Endothelial cell of umbilical vein (primary cell): ENCODE measurements at places on chromosomes 3 and 15. TPM values are rescaled to one million over a fixed set of nuclear protein-coding genes. Genes with fewer than 3 reads are reported as not detected.
A peak's percentile ranks its signal among the peaks of the same experiment; 100 is the strongest.

The PPP1R14D gene
- not detected in 2 replicates for polyA plus RNA-seq

The CADM2 gene
- polyA plus RNA-seq: not detected in 2 replicates

The DNAJA4 gene
- 15.4 and 17.3 TPM in 2 replicates for polyA plus RNA-seq

The MEX3B gene
- 11.0 and 13.3 TPM in 2 replicates for polyA plus RNA-seq

The SEMA3B gene
- 1.2 and 1.4 TPM in 2 replicates for polyA plus RNA-seq

The GP9 gene
- polyA plus RNA-seq: not detected in 2 replicates

The AGBL1 gene
- polyA plus RNA-seq: not detected in 2 replicates

GRCh38 chr3:50340147-50340447 lies 539 bp downstream of the RASSF1 start:
- no peak for DNase-seq

- peak; percentile 95 for DNase-seq
Measured at GRCh38 chr3:107987036-107987939, 103.5 kb downstream of the CD47 start.

GRCh38 chr3:113166719-113167492 lies 44.5 kb upstream of the BOC start:
- no peak for DNase-seq

GRCh38 chr3:115186351-115187148 lies 39.5 kb upstream of the ZBTB20 start:
- no peak for DNase-seq

- DNase-seq: peak; percentile 87
Measured at GRCh38 chr15:47717036-47717612, at the start of gene SEMA6D. Gene SEMA6D (plus strand): TSS chr15:47717505. CDS start chr15:47759799, 42,294 bp downstream.

- peak; percentile 89 for DNase-seq
Measured at GRCh38 chr15:62165104-62165792, at the start of gene C2CD4B. Gene C2CD4B (minus strand): TSS chr15:62165285. CDS start chr15:62164984, 301 bp downstream.

GRCh38 chr15:67833710-67834511 lies 5.9 kb downstream of the RNU6-1 start:
- peak; percentile 47 for DNase-seq

DNA sequence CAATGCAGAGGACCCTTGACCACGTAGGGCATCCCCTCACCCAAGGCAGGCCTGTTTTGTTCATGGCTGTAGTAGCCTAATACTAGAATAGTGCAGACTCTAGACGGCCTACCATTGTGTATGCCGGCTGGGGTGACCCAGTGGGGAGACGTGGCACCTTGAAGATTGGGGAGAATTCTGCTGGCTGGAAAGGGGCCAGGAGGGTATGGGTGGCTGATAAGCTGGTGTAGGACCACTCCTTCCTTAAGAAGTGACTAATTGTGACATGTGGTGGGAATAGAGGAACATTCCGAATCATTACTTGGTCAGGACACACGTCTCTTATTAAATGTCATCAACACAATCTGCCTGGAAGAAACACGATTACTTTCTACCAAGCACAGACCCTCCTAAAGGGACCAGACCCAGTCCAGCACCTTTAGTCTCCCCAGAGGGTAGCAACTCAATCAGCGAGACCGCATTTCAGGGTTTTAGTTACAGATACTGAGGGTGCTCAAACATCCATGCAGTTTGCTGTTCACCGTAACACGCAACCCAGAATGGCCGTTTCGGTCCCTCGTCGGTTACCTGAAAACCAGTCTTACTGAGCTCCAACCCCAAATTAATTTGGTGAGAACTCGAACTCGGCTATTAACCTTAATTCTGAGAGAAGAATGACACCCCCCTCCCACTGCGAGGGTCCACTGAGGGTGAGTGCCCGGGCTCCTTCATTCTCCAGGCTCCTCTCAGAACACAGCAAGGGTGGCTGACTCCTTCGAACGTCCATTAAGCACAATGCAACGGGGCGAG lies 1.6 kb upstream of the KLF13 start:
- no peak for DNase-seq

DNA sequence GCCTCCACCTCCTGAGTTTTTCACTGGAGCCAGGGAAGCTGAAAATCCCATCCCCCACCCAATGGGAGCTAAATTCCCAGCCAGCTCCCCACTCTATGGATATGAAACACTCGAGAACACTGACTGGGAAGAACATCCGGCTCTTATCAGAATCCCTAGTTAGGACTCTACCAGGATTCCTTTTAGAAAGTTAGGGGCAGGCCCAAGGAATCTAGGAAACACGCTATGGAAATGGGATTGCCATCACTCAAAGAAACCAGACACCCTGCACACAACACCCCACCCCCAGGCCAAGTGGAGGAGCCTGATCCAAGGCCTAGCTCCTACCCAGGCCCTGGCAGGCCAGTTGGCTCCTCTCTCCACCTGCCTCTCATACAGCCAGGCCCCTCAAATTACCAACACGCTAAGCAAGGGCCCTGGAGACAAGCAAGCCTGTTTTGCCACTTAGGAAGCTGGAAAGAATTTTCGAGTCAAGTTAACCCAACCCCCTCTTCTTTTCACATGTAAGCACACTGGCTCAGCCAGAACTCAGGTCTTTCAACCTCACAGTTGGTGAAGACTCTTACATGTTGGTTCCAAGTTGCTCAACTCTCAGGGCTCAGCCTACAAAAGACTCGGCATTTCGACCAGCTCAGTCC lies 75.5 kb downstream of the RBPMS2 start:
- DNase-seq: peak; percentile 79

GRCh38 chr3:58496206-58496857 lies 4.4 kb downstream of the KCTD6 start:
- DNase-seq: no peak

- no peak for DNase-seq
Measured at GRCh38 chr3:5489536-5489935, 302.0 kb downstream of the EDEM1 start.

DNA sequence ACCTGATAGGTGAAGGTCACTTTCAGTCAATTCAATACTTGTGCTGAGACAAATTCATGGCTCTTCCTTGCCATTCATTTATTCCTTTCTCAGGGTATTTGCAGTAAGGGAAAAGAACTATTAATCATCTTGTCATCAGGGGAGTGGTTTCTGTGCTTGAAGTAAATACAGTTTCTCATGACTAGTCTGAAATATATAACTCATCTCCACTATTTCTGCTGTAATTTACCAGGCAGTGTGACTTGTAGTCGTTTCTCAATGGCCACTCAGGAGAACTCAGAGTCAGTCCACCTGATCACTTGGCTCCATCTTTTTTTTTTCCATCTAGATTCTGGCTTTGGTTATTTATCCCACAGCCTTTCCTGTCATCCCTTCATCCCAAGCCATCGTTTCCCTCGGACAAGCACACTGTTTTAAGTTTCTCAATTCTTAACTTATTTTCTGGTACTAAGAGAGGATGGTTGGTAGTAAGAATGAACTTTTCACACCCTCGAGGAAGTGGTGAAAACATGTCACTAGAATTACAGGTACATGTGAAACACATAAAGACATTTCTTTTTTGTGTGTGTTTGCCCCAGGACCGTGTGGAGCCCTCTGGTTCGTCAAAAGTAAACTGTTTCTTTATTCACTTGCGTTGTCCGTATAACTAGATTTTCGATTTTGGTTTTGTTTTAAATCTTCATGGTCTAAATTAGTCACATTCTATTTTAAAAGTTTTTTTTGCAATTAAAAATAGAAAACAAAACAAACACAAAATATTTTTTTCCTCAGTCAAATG lies 620.2 kb downstream of the ZBBX start:
- DNase-seq: no peak

DNA sequence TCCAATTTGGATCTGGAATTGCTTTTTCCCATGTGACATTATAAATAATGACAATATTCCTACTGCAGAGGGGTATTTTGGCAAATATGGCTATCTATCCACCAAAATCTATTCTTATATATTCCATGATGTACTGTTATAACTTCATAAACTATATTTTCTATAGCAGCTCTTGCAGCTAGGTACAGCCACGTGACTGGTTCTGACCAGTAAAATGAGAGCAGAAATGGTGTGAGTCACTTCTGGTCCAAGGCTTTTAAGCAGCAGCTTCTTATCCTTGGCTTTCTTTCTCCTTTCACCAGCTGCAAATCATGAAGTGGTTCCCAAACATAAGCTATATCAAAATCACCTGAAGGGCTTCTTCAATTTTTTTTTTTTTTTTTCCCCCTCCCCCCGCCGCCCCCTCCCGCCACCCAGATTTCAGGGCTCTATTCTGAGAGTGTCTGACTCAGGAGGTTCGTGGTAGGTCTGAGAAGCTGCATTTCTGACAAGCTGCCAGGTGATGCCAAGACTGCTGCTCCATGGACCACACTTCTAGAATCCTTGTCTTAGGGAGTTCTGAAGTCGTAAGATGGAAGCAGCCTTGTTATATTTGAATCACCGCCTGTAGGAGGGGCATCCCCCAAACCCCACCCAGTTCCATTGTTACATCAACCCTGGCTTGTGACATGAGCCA lies 357.5 kb downstream of the CHST2 start:
- no peak for DNase-seq

DNA sequence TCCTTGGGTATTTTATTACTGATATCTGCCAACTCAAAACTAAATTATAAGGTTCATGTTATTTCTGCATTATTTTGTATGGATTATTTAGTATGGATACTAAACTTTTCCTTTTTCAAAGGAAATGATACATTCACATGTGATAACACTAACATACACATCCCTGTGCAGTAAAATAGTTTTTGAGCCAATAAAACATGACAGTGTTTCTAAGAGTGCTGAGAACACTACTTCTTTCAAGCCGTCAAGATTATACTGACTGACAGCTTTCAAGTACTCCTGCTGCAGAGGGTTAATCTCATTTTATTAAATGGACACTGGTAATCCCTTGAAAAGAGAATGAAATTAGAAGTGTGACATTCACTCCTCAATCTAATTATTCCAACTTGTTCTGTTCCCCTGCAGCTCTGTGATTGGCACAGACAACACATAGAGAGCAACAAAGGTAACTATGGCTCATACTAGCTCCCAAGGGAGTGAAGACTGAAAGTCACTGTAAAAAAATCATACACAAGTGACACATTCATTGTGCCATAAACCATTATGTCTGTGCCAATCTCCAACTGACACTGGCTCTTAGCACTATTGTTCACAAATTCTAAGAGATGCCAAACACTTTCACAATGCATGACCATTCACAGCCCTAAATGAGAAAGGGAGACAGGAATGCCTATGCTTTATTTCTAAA lies 468.6 kb downstream of the SHQ1 start:
- peak; percentile 24 for DNase-seq

DNA sequence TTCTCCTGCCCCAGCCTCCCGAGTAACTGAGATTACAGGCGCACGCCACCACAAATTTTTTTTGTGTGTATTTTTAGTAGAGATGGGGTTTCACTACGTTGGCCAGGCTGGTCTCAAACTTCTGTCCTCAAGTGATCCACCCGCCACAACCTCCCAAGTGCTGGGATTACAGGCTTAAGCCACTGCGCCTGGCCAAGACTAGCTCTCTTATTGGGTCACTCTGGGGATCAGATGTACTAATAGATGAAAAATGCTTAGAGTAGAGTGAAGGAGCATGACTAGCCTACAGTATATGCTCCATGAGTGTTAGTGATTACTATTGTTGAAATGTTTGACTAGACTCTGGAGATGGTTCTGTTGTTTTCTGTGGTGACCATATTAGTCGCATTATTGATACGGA lies 21.8 kb downstream of the RARB start:
- no peak for DNase-seq

DNA sequence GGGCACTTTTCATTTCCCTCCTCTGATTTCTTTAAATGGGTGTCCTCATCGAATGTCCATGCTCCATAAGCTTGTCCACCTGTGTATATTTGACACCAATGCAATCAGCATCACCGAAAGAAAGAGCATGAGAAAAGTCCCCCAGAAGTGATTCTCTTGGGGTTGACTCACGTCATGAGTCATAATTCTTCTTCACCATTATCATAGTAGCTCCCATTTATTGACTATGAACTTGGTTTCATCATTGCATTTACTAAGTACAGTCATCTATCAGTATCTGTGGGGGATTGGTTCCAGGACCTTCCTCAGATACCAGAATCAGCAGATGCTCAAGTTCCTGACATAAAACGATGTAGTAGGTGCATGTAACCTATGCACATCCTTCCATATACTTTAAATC lies 372.5 kb upstream of the CFAP20DC start:
- DNase-seq: no peak

- DNase-seq: no peak
Measured at GRCh38 chr3:48848816-48849515, 1.3 kb upstream of the PRKAR2A start.

DNA sequence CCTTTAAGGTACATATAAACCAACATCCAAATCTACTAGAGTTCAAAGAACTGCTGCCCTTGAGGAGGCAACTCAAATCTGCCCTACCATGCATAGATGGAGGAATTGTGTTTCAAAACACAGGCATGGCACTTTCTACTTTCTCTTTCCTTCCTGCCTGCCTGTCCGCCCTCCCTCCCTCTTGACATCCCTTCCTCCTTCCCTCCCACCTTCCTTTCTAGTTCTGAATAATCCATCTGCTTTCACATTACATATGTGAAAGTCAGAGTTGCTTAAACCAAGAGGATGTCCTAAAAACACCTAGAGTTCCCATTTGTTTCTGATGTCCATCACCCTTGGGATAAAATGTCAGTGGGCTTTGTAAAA lies 537.6 kb downstream of the FOXP1 start:
- DNase-seq: no peak

DNA sequence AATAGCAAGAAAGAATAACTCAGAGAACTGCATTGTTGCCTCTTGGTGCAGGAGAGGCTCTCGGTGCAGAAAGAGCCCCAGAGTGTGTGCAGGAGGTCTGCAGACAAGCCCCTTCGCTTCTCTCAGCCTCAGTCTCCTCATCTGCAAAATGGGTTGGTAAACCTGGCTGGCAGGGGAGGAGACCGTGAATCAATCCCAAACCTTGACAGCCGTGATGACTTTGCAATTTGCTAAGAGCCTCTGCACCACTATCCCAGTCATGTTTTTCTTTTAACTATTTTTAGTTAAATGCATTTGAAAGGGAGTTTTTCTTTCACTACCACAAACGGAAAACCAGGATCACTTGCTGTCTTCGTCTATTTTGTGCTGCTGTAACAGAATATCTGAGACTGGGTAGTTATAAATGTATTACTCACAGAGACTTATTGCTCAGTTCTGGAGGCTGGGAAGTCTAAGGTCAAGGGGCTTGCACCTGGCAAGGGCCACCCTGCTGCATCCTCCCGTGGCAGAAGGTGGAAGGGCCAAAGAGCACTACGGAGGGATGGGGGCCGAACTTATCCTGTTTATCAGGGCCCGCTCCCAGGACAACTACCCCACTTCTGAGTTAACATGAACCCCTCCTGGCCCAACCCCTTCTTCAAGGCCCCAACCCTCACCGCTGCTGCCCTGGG lies 14.2 kb upstream of the IQSEC1 start:
- no peak for DNase-seq

DNA sequence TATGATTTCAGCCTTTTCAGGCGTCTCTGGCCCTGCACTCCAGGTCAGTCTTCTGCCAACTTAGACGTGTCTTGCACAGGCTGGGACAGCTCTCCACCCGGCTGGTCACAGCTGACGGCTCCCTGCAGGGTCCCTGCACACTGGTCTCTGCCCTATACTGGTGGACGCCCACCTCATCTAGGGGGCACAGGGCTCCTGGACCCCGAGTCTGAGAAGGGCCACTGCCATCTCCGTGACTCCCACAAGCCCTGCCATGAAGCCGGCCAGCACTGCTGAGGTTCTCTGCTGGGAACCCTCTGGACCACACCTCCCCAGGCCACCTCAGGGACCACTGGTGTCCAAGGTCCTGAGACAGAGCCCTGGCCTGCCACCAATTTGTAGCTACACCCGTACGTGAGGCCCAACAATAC lies 40.5 kb downstream of the CYFIP1 start:
- DNase-seq: no peak
